Eye (tissue), 1 donor: ENCODE measurements at places on chromosomes 4 and X.

DNA sequence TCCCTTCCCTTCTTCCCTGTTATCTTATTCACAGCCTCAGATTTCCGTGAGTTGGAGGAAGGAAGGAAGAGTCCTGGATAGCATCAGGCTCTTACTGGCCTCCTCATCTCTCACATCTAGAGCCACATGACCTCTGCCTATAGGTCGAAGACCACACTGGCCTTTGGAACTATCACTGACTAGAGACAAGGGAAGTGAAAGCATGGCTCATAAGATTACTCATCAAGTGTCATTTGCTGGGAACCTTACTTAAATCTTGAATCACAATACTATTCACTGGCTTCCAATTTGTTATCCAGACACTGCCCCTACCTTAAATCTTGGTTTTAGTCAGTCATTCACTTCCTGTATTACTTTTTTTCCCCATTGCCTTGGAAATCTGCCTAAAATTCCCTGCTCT, 61.6 kb upstream of the MTMR8 start:
- no peak for DNase-seq

- DNase-seq, result no peak
Measured at GRCh38 chr4:68183417-68183816, 53.7 kb upstream of the TMPRSS11F start.

DNA sequence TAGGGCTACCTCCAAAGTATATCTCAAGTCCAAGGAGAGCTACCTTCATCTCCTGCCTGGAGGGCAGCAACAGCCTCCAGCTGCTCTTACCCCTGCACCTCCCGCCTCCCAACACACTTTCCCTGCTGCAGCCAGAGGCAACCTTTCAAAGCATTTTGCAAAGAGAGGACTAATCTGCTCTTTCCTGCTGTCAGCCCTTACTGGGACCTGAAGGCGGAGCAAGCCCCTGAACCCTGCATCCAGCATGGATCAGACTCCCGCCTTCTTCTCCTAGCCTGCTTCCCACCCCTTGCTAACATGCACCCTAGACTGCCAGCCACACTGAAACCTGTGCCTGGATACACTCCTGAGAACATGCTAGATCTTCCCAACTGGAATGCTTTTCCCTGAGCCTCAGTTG, 37.7 kb upstream of the VMA21 start:
- DNase-seq, result no peak

- no peak for DNase-seq
Measured at GRCh38 chr4:57071326-57071725, 38.9 kb downstream of the IGFBP7 start.

DNA sequence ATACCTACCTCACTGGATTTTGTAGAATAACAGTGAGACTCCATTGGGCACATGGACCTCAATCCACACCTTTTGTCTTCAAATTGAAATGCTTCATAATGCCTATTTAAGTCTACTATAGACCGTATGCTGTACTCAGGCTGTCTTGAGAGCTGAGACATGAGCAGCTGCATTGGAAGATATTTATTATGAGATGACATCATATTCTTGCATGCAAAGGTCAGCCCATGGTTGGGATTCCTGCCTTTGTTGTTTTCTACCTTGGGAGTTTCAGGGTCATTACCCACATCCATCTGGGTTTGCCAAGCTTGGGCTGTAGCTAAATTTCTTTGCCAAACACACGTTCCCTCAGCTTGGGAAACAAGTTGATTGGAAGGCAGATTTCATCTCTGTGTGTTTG, 33.2 kb upstream of the MAMLD1 start:
- DNase-seq, result no peak

DNA sequence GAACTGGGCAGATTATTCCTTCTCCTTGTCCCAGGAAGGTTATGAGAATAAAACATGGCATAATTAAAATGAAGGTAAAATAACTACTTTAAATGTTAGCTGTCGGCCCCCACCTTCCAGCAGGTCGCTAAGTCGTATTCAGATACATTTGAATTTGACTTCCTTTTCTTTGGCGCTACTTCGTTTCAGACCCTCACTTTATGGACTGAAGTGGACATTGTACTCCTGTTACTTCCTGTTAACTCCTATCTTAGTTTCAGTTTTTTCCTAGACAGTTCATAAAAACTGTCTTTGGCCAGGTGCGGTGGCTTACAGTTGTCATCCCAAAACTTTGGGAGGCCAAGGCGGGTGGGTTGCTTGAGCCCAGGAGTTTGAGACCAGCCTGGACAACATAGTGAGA, 5.7 kb downstream of the SYAP1 start:
- no peak for DNase-seq

GRCh38 chr4:97359826-97360225, 783.5 kb downstream of the STPG2 start:
- no peak for DNase-seq
